DND-41 (cell line): ENCODE measurements at places on chromosomes 12 and 14.

GRCh38 chr14:59131938-59132795, 56.3 kb upstream of the DAAM1 start:
- H3K4me3 ChIP-seq, result no peak overlapping the region
- peaks cover 8% of the 10 kb centered on the region for H3K27me3 ChIP-seq
- no peaks in the 10 kb centered on the region for H3K36me3 ChIP-seq
- DNase-seq, result no peak
- no peaks in the 10 kb centered on the region for H3K4me1 ChIP-seq

DNA sequence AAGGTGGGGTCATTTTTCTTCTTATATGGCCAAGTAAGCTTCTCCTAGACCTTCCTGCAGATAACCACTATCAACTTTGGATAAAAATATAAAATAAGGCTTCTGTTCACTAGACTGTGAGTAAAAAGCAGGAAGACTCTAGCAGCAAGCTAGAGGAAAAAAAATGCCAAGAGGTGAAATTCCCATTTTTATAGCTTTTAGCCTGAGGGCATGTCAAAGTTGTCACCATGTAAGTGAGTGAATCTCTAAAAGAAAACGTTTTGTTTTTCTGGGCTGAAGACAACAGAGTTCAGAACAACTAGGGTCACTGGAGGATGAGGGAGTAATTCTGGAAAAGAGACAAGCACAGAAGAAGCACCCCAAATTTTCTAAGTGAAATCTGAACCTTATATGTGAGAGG, 143.9 kb upstream of the DIO3 start:
- H3K27ac ChIP-seq, result no peak overlapping the region
- DNase-seq, result no peak
- H3K4me1 ChIP-seq, result no peaks in the 10 kb centered on the region
- peaks cover 37% of the 10 kb centered on the region for H3K27me3 ChIP-seq
- H3K4me3 ChIP-seq, result no peak overlapping the region

- no peaks in the 10 kb centered on the region for H3K36me3 ChIP-seq
- no peaks in the 10 kb centered on the region for H3K27me3 ChIP-seq
- no peak for DNase-seq
- H3K27ac ChIP-seq, result no peak overlapping the region
- H3K4me3 ChIP-seq, result no peak overlapping the region
Observed at GRCh38 chr12:49853671-49854070, 10.8 kb upstream of the BCDIN3D start.

DNA sequence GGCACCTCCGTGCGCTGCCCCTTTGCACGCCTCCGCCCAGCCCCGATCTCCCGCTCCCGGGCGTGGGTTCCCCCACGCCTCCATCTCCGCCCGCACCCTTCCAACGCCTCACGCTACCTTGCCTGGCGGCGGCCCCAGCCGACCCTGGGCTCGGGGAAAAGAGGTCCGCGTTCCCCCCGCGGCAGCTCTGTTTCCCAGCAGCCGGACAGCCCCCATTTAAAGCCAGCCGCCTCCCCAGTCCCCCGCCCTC, at the start of gene PRIMA1:
TSS of gene PRIMA1 (minus strand) at position 193 of the 250 bp plus-strand sequence. CDS start 767 bp downstream, outside the sequence.
- H3K27me3 ChIP-seq, result no peaks in the 10 kb centered on the region
- no peaks in the 10 kb centered on the region for H3K36me3 ChIP-seq
- H3K4me1 ChIP-seq, result no peaks in the 10 kb centered on the region

- no peak for DNase-seq
- H3K36me3 ChIP-seq, result no peaks in the 10 kb centered on the region
- no peak overlapping the region for H3K27ac ChIP-seq
- no peak overlapping the region for H3K4me3 ChIP-seq
- no peaks in the 10 kb centered on the region for H3K4me1 ChIP-seq
Observed at GRCh38 chr12:78096909-78097597, 266.4 kb downstream of the NAV3 start.

GRCh38 chr12:95529693-95530225, 21.5 kb downstream of the USP44 start:
- peaks cover 40% of the 10 kb centered on the region for H3K36me3 ChIP-seq
- no peak overlapping the region for H3K4me3 ChIP-seq
- H3K27ac ChIP-seq, result no peak overlapping the region
- no peaks in the 10 kb centered on the region for H3K4me1 ChIP-seq

DNA sequence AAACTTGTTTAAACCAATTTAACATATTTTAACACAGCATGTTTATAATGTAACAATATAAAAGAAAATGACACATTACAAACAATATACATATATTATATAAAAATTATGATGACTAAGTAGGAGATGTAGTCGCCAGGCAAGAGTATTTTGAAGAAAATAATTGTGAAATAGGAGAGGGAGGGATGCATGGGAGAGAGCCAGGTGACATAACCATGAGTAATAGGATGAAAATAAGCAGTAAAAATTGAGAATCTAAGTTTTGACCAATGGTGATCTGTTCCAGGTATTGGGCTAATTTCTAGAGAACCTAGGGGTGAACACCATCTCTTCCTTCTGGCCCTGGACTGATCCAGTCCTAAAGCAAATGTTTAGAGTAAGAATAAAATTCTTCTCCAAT, 315.2 kb upstream of the G2E3 start:
- no peak overlapping the region for H3K27ac ChIP-seq
- no peaks in the 10 kb centered on the region for H3K36me3 ChIP-seq
- H3K4me3 ChIP-seq, result no peak overlapping the region
- DNase-seq, result no peak
- H3K4me1 ChIP-seq, result no peaks in the 10 kb centered on the region
- H3K27me3 ChIP-seq, result no peaks in the 10 kb centered on the region

DNA sequence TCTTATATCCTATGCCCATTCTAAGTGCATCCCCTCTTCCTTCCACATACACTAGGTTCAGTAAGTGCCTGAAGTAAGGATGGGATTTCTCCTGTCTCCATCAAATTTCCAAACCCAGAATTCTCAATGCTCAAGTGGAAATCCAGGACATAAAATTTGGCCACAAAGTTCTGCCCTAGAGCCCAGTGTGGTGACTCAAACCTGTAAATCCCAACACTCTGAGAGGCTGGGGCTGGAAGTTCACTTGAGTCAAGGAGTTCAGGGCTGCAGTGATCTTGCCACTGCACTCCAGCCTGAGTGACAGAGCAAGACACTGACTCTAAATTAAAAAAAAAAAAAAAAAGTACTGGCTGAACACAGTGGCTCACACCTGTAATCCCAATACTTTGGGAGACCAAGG, 4.5 kb upstream of the ARF3 start:
- H3K4me3 ChIP-seq, result no peak overlapping the region
- DNase-seq, result no peak
- H3K36me3 ChIP-seq, result no peaks in the 10 kb centered on the region; the same call in 1 of the 2 replicates

GRCh38 chr14:101084436-101084826, 180.9 kb upstream of the RTL1 start:
- peak; percentile 1 for DNase-seq
- H3K36me3 ChIP-seq, result no peaks in the 10 kb centered on the region
- H3K4me3 ChIP-seq, result no peak overlapping the region
- H3K27ac ChIP-seq, result no peak overlapping the region
- H3K4me1 ChIP-seq, result no peaks in the 10 kb centered on the region
- H3K27me3 ChIP-seq, result no peaks in the 10 kb centered on the region

- H3K27me3 ChIP-seq, result no peaks in the 10 kb centered on the region
- no peak overlapping the region for H3K4me3 ChIP-seq
- no peaks in the 10 kb centered on the region for H3K36me3 ChIP-seq
Observed at GRCh38 chr12:124232654-124232987, 62.3 kb upstream of the RFLNA start.

DNA sequence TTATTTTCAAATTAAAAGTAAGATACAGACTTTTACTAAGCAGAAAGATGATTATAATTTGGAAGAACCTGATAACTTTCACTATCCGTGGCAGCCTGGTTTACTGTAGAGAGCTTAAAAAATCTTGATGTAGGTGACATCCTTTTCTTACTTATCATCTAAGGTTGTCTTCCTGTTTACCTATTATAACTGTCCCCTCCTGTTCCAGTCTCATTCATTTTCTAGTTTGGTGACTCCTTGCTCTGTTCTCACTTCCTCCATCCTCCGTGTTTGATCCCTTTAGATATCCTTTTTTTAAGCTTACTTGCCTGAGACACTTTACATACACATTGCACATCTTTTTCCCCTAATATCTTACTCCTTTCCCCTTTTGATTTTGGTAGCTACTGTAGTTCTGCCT, 27.5 kb downstream of the CCDC91 start:
- H3K27ac ChIP-seq, result no peak overlapping the region
- DNase-seq, result no peak
- H3K4me1 ChIP-seq, result peaks cover 8% of the 10 kb centered on the region
- no peaks in the 10 kb centered on the region for H3K27me3 ChIP-seq
